ENCODE measurements at places on chromosomes 12 and 14. TPM values are rescaled to one million over a fixed set of nuclear protein-coding genes. Genes with fewer than 3 reads are reported as not detected.

DNA sequence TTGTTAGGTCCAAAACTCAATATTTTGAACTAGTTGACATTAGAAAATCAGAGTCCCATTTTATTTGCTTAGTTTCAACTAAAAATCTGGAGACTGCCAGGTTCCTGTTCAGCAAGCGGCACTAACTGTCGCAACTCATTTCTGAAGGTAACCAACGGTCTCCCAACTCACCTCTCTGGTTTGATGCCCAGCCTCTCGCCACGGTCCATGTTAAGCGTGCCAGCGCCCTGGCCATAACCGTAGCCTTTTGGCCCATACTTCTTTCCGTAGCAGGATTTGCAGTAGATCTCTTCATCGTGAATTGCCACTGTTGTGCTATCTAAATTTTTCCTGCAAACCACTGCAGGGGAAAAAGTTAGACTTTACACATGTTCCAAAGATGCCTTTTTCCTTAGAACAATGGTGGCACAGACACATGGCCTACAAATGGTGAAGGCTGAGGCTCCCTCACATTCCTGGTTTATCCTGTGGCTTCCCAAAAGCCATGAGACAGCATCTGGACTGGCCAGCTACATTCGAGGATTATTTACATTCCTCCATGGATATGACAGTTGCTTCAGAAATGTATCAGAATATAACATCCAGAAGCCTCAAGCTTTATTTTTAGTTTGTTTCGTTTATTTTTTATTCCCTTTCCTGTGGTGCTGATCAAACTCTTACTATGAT is 15.7 kb downstream of the CSRP2 start:
- no peak for DNase-seq
- no peak overlapping the region for H3K27ac ChIP-seq
- H3K4me1 ChIP-seq = no peaks in the 10 kb centered on the region
- peaks cover 6% of the 10 kb centered on the region for H3K36me3 ChIP-seq

DNA sequence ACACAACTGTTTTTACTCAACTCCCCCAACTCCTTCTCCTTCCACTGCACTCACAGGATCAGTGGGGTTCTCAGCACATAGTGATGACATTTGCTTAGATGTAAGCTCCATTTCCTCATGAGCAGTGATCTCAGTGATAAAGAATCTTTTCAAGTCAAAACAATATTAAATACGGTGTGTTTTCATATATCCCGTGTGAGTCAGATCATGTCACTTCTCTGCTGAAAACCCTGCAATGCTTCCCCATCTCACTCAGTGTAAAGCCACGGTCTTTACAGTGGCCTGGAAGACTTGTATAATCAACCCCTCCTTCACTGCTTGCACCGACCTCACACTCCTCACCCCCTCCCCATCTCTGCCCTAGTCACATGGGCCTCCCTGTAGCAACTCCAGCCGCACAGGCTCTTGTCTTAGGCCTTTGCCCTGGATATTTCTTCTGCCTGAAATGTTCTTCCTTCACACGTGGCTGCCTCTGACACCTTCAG is 149.7 kb upstream of the ARHGAP5 start:
- peaks cover 10% of the 10 kb centered on the region for H3K4me1 ChIP-seq
- no peaks in the 10 kb centered on the region for H3K27me3 ChIP-seq
- no peaks in the 10 kb centered on the region for H3K36me3 ChIP-seq
- peak overlapping the region; percentile 64 for H3K27ac ChIP-seq
- no peak overlapping the region for H3K4me3 ChIP-seq

The OTOGL gene
- 0.09 TPM for total RNA-seq

GRCh38 chr12:118145113-118145797 is 9.3 kb downstream of the PEBP1 start:
- no peaks in the 10 kb centered on the region for H3K27me3 ChIP-seq
- H3K4me1 ChIP-seq = no peaks in the 10 kb centered on the region
- H3K36me3 ChIP-seq = peaks cover 81% of the 10 kb centered on the region

- H3K4me1 ChIP-seq = peaks cover 34% of the 10 kb centered on the region
- no peaks in the 10 kb centered on the region for H3K27me3 ChIP-seq
- H3K4me3 ChIP-seq = no peak overlapping the region
- H3K36me3 ChIP-seq = no peaks in the 10 kb centered on the region
- peak overlapping the region; percentile 55 for H3K27ac ChIP-seq
Measured at GRCh38 chr12:89384050-89384758, 31.9 kb upstream of the DUSP6 start.

GRCh38 chr14:91138511-91139359 is 24.9 kb downstream of the DGLUCY start:
- no peaks in the 10 kb centered on the region for H3K27me3 ChIP-seq
- no peak overlapping the region for H3K27ac ChIP-seq
- peaks cover 11% of the 10 kb centered on the region for H3K4me1 ChIP-seq
- DNase-seq = no peak
- H3K36me3 ChIP-seq = peaks cover 18% of the 10 kb centered on the region
- no peak overlapping the region for H3K4me3 ChIP-seq

DNA sequence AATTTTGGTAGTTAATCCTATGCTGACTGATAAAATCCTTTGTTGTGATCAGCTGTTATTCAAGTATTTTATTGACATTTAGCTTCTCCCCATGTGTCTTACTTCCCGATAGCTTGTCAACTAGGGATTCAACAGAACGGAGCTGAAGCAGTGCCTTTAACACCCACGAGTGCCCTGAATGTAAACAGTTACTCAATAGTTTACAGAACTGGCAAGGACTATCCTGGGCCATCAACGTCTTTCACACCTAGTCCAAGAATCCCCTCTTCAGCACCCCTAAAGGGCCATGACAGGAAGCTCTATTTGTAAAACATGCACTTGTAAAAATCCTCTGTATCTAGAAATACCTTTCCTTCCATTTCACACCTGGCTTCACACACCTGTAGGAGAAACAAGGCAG is 45.3 kb downstream of the SETD3 start:
- DNase-seq = no peak
- peaks cover 26% of the 10 kb centered on the region for H3K4me1 ChIP-seq
- no peak overlapping the region for H3K4me3 ChIP-seq
- no peaks in the 10 kb centered on the region for H3K27me3 ChIP-seq
- peaks cover 27% of the 10 kb centered on the region for H3K36me3 ChIP-seq

- H3K4me3 ChIP-seq = no peak overlapping the region
- no peaks in the 10 kb centered on the region for H3K36me3 ChIP-seq
- no peaks in the 10 kb centered on the region for H3K27me3 ChIP-seq
- H3K27ac ChIP-seq = no peak overlapping the region
- peaks cover 7% of the 10 kb centered on the region for H3K4me1 ChIP-seq
Measured at GRCh38 chr12:5264006-5264405, 167.9 kb upstream of the NTF3 start.

- H3K4me3 ChIP-seq = no peak overlapping the region
- no peaks in the 10 kb centered on the region for H3K27me3 ChIP-seq
- H3K27ac ChIP-seq = no peak overlapping the region
- DNase-seq = no peak
Measured at GRCh38 chr12:114248527-114248926, 157.4 kb downstream of the TBX5 start.

The CEP170B gene
- 30.3 TPM for total RNA-seq

The OTX2 gene
- total RNA-seq = not detected

DNA sequence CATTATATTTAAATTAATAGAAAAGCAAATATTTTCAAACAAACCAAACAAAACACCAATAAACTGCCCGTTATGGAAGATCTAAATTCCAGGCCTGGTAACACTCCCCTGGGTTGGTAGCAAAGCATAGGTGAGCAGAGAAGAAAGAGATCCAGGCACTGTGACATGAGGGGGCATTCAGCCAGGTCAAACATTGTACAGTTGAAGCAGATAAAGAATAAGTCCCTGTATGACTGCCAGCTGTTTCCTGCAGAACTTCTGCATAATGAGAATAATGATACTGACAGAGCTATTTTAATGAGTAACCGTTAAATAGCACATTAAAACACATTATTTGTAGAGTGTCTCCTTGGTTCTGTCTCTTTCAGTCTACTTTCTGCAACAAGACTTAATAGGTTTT is 35.4 kb downstream of the SLC38A1 start:
- no peaks in the 10 kb centered on the region for H3K36me3 ChIP-seq
- no peak for DNase-seq

- DNase-seq = peak; percentile 93
- H3K4me1 ChIP-seq = peaks cover 10% of the 10 kb centered on the region
- no peak within 1 kb of the TSS for H3K27ac ChIP-seq
- peaks cover 14% of the 10 kb centered on the region for H3K27me3 ChIP-seq
Measured at GRCh38 chr14:59576332-59577294, at the start of gene CCDC175. TSS of gene CCDC175 (minus strand) at chr14:59576812. CDS start at chr14:59576775, 37 bp downstream.

Measured in upper lobe of right lung (tissue), 1 donor.